ENCODE measurements at places on chromosomes 1 and 21.

DNA sequence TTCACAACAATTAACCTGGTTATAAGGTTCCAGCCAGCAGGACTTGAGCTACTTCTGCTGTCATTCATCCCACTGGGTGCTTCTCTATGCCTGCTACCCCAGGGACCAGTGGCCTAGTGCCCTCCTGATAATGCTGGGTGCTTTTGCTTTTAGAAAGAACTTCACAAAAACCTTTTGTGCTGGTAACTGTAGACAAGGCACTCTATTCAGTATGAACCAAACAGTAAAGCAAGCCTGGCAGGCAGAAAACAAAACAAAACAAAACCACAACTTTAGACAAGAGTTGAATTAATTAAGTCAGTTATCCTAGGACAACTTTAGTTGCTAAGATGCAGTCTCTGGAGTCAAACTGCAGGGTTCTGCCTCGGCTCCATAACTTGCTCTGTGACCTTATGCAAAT lies 61.9 kb upstream of the ADGRL2 start:
- DNase-seq: no peak

DNA sequence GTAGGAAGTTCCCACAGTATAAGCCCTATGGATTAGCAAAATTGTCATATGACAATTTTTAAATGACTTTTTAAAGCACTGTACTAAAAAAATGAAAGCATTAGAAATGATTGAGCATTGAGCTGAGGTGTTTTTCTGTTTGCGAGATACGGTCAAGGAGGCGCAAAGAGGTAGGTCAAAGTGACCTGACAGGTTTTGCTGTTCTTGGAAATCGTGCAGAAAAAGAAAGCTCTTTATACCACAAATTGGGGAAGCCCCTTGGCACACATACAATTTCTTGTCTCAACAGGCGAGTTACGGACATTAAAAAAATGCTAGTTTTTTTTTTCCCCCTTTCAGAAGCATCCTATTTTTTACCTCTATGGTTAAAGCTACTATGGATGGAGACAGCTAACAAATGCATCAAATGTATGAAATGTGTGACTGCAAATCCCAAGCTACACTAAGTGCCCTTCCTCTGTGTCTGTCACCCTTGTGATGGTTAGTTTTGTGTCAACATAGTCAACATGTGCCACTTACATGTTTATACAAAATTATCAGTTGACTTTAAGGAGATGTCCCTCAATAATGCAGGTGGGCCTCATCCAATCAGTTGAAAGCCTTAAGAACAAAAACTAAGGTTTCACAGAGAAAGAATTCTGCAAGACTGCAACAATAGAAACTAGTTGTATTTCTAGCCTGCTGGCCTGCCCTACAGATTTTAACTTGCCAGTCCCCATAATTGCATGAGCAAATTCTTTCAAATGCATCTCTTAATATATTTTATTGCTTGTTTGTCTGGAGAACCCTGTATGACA lies 29.3 kb downstream of the CRYZ start:
- no peak for DNase-seq

DNA sequence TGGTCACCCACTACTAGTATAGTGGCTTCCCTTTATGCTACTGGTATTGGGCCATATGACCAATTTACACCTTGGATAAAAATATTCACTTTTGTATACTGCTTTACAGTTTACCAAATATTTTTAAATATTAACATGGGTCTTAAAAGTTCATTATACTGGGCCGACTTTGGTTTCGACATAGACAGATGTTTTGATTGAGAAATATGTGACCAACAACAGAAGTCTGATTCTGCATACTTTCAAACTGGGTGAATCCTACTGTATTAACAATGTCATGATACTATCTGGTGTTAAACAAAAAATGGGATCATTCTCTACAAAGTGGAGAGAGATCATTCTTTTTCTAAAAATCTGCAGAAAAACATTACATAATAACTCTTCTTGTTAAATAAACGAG lies 134.8 kb downstream of the AKT3 start:
- no peak for DNase-seq

DNA sequence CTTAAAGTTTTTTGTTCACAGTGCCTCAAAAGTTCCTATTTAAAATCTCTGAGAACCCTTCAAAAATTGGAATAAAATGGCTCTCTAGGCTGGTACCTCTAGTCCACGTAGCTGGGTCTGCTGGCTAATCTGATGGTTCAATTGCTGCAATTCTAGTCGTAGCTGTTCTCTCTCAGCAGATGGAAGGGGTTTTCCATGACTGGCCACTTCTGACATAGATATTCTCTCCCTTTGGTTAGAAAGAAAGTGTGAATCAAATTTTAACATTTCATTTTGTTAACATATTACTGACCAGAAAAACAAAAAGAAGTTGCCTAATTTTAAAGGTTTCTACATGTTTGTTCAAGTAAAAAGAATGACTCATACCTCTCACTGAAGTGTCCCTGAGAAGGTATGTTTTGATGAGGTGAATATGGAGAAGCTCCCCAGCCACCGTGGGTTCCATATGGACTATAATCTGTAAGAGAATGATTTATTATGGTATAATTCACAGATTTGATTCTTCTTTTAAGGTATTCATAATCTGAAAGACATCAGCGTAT lies 29.3 kb upstream of the SERPINC1 start:
- DNase-seq: no peak

DNA sequence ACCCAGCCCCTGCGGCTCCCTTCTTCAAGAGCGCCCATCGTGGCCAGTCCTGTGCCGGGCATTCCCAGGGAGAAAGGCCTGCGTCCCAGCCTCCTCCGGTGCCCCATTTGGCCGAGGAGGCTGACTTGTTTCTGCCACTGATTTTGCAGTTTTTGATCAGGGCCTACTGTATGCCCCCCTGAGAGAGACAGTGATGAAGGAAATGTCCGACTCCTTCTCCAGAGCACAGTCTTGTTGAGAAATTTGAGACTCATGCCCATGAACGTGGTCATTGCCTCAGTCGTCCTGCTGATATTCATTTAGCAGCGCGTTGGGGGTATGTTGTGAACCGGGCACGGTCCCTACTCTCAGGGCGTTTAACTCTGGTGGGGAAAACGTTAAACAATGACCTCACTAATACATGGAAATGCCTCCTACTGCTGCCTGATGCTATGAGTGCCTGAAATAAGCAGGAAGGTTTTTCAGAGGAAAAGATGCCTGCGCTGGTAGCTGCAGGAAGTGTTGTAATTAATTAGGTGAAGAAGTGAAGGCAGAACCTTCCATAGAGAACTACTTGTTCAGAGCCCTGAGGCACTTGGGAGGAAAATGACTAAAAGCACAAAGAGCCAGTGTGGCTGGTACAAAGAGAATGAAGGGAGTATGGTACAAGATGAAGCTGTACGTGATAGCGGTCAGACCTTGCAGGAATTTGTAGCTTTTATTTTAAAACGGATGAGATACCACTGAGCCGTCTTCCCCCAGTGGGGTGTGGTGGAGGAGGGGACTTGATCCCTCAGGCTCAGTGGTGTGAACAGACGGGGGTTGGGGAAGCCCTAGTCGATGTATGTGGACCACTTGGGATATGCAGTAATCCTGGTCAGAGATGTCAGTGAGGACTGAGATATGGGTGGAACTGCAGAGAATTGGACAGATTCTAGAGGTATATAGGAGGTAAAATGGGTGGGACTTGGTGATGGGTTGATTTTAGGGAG lies 730 bp downstream of the ZCCHC17 start:
- DNase-seq: no peak

GRCh38 chr21:27372381-27372780 lies 405.5 kb upstream of the ADAMTS5 start:
- no peak for DNase-seq

DNA sequence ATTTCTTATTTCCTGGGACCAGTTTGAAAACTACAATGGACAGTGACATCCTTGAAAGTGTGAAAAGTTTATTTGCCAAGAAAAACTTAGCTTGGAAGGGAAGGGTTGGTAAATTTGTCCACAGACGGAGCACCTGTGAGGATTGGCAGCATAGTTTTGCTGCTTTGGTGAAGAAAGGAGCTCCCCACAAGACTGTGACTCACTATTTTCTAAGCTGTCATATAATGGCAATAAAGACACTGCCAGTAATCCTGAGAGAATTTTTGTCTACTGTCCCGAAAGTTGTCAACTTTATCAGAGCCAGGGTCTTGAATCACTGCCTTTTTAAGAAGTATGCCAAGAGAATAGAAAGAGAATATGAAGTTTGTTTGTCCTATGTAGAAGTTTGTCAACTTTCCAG lies 230.8 kb downstream of the NEGR1 start:
- DNase-seq: no peak
